ENCODE measurements at places on chromosomes 5 and 9.

DNA sequence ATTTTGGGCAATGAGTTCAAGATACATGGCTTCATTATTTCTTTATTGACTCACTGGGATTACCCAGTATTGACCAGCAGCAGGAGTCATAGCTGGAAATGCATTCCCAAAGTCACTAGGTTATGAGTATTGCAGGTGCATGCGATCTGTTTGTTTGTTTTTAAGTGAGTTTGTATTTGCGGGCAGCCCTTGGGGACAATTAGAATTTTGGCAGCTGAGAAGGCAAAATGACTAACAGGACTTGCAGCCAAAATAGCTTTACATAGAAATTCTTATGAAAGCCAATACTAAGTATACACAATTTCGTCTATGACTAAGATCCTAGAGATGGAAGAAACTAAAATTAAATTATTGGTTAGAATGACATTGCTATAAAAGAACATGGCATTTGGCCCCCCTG lies 18.1 kb upstream of the RGMB start:
- DNase-seq, result no peak

- DNase-seq, result no peak
These were observed 661.1 kb downstream of the PTPRD start for GRCh38 chr9:9951556-9952160.

DNA sequence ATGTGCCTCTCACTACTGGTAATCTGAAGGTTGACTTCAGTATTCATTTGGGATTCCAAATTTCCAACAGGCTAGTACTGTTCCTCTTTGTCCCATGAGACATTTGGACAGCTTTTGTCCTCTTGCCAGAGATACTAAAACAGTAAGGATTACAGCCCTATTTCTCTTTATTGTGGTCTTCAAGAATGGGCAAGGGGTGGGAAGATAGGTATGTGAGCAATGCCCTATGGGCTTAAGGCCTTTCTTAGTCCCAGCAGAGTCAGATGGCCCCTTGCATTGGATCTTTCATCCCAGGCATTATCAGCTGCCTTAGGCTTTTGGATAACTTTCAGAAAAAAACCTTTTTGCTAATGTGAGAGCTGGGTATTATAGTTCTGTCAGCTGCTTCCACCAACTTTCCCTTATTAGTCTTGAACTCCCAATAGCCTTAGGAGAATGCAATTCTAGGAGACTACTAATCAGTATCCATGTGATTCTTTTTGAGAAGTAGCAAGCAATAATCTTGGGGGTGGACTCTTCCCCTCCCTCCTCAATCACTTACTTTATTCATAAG lies 361.1 kb upstream of the NUDT12 start:
- no peak for DNase-seq

- DNase-seq, result no peak
These were observed 54.7 kb downstream of the FOXD1 start for GRCh38 chr5:73393611-73394489.

GRCh38 chr5:129461711-129462332 lies 1.7 kb downstream of the ADAMTS19 start:
- no peak for DNase-seq

GRCh38 chr5:179124273-179124852 lies 64.2 kb downstream of the ZNF354C start:
- DNase-seq, result no peak

GRCh38 chr5:92944903-92945604 lies 636.0 kb downstream of the NR2F1-AS1 start:
- no peak for DNase-seq

DNA sequence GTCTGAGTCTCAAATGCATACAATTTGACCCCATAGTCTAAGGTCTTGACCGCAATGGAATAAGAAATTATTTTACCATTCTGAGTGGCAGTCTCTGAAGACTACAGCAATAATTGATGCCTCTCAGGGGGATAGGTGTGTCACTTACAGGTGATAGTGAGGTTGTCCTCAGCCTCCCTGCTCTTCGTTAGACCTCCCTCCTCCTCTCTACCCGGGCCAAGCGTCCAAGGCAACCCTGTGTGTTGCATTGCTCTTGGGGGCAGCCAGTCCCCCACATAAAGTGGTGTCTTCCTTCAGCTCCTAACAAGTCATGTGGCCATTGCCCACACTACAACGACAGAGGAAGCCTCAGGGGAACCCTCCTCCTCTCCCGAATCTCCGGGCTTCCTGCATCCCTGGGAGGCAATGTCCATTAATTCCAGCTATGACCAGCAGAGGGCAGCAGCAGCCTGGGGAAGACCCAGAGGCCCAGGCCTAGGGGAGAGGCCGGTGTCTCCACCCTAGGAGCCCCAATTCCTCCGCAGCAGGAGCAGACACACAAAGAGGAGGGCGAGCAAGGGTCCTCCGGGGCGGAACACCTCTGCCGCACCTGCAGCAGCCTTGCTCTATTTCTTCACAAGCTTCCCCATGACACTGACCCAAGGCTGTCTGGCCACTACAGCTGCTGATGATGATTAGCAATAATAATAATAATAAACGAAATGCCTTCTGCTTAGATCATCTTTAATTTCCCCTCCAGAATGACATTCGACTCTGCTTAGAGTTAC lies 134.8 kb downstream of the KCNIP1 start:
- peak; percentile 52 for DNase-seq

- no peak for DNase-seq
These were observed 9.3 kb downstream of the CCNH start for GRCh38 chr5:87403409-87403808.

GRCh38 chr9:34515959-34516358 lies 6.8 kb downstream of the ENHO start:
- DNase-seq, result no peak

GRCh38 chr5:170860818-170861666 lies 776 bp upstream of the RANBP17 start:
- DNase-seq, result no peak

DNA sequence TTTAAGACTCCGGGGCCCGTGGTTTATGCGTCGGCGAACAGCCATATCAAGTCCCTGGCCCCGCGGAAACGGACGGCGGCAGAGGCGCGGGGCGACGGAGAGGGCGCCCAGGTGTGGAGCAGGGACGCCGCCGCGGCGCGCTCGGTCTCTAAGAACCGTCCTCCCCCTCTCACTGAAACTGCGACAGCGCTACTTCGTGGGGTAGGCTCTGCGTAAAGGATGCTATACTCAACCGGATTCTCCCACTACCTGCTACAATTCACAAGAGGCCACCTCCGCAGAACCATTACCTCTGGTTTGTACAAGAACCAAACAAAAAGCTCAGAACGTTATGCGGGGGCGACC lies 404 bp downstream of the MRNIP start:
- DNase-seq, result no peak

- no peak for DNase-seq
These were observed 79.1 kb upstream of the LMX1B start for GRCh38 chr9:126534431-126535186.

GRCh38 chr5:87150630-87151029 lies 117.1 kb upstream of the RASA1 start:
- DNase-seq, result no peak

DNA sequence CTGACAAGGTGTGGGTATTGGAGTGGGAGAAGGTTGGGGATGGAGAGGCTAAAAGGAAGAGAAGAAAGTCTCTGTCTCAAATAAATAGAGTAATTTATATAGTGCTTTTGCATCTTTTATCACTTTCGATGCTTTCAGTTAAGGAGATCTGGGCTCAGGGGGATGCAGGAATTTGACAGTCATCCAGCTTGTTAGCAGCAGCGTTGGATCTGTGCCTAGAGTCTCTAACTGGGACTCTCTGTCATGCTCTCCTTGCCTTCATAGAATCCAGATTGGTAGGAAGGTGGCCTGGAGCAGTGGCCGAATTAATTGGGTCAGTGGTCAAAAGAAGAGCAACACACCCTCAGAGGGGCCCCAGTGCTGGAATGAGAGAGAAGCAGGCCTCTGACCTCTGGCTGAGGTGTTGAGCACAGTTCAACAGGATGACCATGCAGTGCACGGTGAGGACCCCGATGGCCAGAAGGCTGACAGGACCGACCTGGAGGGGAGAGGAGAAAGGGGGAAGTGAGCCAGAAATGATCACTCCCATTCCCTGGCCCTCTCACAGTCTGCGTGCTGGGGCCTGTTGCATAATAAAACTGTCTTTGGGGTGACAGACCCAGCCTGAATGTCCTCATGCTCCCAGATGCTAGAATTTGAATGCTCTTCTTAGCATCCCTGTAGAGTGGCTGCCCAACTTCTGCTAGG lies 7.6 kb downstream of the SLC36A3 start:
- DNase-seq, result no peak

GRCh38 chr5:167261309-167262100 lies 1029.9 kb upstream of the WWC1 start:
- no peak for DNase-seq

DNA sequence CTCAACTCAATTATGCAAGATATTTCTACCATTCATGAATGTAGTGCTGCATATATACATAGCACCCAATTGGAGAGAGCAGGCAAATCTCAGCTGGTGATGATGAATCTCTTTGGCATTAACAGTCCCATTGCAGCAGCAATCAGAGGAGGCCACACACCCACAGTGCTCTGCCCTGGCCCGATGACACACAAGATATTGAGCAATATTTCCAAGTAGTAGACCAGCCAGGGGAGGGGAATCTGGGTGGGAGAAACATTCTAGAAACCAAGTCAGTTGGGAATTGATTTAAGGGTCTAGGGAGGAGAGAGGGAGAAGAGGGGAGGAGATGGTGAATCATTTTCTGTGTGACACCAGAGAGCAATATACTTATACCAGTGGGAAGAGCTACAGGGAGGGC lies 14.9 kb upstream of the C5orf63 start:
- DNase-seq, result no peak

GRCh38 chr5:149349382-149349781 lies 4.1 kb downstream of the GRPEL2 start:
- no peak for DNase-seq

- DNase-seq, result no peak
These were observed 85.6 kb downstream of the SLC28A3 start for GRCh38 chr9:84254972-84255371.

- no peak for DNase-seq
These were observed 22.6 kb downstream of the UBE2QL1 start for GRCh38 chr5:6471252-6471651.

DNA sequence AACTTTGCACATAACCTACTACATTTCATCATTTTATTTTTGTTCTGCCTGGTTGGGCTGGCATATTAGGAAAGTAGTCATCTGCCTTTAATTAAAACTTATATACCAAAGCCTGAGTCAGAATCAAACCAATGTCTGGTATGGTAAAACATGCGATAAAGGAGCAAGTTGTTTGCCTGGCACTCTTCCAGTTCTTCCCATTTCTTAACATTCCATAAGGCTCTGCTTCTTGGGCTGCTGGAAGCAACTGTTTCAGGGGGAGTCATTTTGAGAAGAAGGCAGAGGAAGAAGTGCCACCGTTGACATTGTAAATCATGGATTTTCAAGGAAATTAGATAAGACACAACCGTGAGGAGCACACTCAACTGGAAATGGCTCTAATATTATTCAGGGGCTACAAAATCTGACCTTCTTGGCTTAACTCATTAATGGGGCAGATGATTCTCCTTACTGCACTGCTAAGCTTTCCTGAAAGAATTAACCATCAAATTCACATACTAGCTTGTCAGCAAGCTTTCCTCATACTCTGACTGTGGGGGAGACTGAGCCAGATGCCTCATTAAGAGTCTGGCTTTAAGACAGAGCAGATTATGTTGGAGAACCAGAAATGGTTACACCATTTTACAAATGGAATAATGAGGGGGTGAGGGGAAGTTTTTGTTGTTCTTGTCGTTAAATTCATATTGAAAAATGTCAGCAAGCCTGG lies 391.0 kb downstream of the TMEM232 start:
- no peak for DNase-seq

- DNase-seq, result no peak
These were observed 101.7 kb upstream of the TLX3 start for GRCh38 chr5:171207256-171207847.

DNA sequence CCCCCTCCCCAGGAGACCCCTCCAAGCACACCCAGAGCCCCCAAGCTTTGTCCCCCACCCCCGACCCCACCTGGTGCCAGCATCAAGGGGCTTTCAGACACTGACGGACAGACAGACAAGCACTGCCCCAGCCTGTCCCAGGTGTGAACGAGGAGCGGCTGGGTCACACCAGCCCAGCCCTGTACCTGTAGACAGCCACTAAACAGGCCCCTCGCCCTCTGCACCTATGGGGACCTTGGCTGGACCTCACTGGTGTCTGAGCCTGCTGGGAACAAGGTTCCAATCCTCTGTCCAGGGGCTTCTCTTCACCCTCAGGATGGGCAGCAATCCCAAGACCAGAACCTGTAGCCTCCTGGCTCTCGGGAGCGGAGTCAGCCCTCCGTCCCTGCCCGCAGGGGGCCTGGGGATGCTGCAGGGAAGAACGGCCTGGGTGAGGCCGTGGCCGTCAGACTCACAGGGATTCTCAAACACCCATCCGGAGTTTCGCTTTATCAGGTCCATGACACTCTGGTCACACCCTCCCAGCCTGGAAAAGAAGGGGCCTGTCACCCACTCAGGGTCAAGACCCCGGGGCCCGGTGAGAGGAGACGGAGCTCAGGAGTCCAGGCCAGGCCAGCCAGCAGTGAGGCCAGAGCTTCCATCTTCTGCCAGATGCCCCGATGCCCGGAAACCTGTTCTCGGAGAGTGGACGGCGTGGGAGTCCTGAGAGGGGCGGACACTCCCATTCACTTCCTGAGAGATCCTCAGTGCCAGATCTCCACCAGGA lies 2.8 kb downstream of the LCN6 start:
- DNase-seq, result no peak

DNA sequence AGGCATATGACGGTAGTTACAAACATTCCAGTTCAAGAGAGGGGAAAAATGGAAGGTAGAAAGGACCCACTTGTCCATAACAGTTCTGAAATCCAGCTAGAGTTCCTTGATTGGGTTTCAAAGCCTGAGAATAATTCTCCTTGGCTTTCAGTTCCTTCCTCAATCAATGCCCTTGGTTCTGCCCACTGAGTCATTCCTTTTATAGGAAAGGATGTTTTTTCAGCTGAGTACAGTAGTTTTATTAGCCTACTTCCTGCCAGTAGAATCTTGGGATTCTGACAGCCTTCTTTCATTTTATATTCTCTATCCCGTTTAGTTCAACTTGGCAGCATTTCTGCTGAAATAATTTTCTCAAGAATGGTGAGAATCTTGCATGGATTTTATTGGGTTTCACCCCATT lies 386.9 kb upstream of the SMC2 start:
- DNase-seq, result no peak

DNA sequence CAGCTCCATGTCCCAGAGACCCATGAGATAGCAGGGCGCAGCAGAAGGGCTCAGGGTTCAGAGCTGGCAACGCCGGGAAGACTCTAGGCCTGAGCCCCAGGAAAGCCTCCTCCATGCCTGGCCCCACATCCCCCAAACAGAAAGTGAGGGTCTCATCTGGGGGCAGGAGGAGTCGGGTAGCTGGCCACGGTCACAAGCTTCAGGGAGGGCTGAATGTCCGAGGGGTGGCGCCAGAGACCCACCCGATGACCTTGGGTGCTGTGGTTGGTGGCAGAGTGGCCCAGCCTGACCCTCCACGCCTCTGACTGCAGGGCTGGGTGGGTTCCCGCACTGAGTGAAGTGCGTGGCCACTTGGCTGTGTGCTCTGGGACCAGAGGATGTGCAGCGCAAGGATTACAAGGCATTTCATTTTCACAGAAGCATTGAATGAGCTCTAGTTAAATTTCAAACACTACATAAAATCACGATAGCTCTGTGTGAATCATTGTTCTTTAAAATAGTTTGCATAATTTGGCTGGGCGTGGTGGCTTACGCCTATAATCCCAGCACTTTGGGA lies 3.0 kb downstream of the C8G start:
- no peak for DNase-seq
